Esophagus squamous epithelium (tissue), 5 donors: ENCODE measurements at places on chromosomes 6 and 20.

- no peak for DNase-seq
- no peaks in the 10 kb centered on the region for H3K36me3 ChIP-seq
- no peaks in the 10 kb centered on the region for H3K27me3 ChIP-seq
- H3K27ac ChIP-seq, result no peak overlapping the region
These were observed 413.7 kb upstream of the SULF2 start for GRCh38 chr20:48198929-48199451.

DNA sequence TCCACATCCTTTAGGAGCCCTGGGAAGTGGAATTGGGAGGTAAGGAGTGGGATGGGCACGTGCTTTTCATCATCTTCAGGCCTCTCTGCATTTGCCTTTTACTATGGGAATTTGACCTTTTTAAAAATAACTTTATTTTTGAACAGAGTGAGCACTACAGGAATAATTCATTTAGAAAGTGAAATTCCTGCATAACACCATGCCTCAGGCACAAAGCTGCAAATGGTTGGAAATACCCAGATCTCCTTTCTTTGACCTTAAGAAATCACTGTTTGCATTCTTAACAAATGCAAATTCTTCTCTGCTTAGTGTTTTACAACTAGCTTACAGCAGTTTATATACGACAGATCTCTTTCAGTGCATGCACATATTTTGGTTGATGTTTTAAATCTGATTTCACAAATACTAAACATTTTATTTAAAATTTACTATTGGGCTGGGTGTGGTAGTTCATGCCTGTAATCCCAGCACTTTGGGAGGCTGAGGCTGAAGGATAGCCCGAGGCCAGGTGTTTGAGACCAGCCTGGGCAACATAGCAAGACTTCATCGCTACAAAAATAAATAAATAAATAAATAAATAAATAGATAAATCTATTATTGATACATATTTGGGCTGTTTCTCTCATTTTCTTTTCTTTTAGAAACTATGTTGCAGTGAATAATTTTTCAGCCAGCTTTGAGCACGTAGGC is 24.5 kb downstream of the CST8 start:
- DNase-seq, result no peak
- H3K4me3 ChIP-seq, result no peak overlapping the region
- no peaks in the 10 kb centered on the region for H3K36me3 ChIP-seq
- no peak overlapping the region for H3K27ac ChIP-seq
- H3K27me3 ChIP-seq, result no peaks in the 10 kb centered on the region
- H3K4me1 ChIP-seq, result no peaks in the 10 kb centered on the region

DNA sequence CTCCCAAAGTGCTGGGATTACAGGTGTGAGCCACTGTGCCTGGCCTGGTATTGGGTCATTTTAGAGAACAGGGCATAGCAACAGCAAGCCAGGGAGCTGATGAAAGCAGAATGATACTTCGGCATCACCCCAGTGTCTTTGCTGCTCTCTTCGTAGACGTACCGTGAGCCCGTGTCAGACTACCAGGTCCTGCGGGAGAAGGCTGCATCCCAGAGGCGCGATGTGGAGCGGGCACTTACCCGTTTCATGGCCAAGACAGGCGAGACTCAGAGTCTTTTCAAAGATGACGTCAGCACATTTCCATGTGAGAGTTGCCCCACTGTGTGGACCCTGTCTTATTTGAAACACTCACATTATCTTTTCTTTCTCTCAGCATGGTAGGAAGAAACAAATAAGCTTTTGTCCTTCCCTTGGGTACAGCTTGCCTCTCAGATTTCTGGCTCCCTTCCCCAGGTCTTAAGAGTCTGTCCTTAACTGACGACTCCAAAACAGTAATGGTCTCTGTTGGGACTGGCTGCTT is 15.9 kb downstream of the TAF8 start:
- no peak overlapping the region for H3K27ac ChIP-seq
- DNase-seq, result no peak
- H3K27me3 ChIP-seq, result no peaks in the 10 kb centered on the region
- H3K4me3 ChIP-seq, result no peak overlapping the region
- H3K36me3 ChIP-seq, result peaks cover 44% of the 10 kb centered on the region
- no peaks in the 10 kb centered on the region for H3K4me1 ChIP-seq

GRCh38 chr6:120774275-120774674 is 560.0 kb downstream of the TBC1D32 start:
- no peak for DNase-seq
- H3K36me3 ChIP-seq, result no peaks in the 10 kb centered on the region
- no peaks in the 10 kb centered on the region for H3K4me1 ChIP-seq
- no peak overlapping the region for H3K4me3 ChIP-seq
- no peaks in the 10 kb centered on the region for H3K27me3 ChIP-seq
- no peak overlapping the region for H3K27ac ChIP-seq

- H3K27ac ChIP-seq, result no peak overlapping the region
- no peaks in the 10 kb centered on the region for H3K4me1 ChIP-seq
- peaks cover 4% of the 10 kb centered on the region for H3K36me3 ChIP-seq
- H3K4me3 ChIP-seq, result no peak overlapping the region
- no peak for DNase-seq
- no peaks in the 10 kb centered on the region for H3K27me3 ChIP-seq
These were observed 50.4 kb downstream of the RPP40 start for GRCh38 chr6:4953440-4953839.

- H3K27me3 ChIP-seq, result no peaks in the 10 kb centered on the region
- H3K36me3 ChIP-seq, result no peaks in the 10 kb centered on the region
- no peaks in the 10 kb centered on the region for H3K4me1 ChIP-seq
- no peak overlapping the region for H3K4me3 ChIP-seq
- DNase-seq, result no peak
These were observed 133.6 kb upstream of the CITED2 start for GRCh38 chr6:139508023-139508422.

DNA sequence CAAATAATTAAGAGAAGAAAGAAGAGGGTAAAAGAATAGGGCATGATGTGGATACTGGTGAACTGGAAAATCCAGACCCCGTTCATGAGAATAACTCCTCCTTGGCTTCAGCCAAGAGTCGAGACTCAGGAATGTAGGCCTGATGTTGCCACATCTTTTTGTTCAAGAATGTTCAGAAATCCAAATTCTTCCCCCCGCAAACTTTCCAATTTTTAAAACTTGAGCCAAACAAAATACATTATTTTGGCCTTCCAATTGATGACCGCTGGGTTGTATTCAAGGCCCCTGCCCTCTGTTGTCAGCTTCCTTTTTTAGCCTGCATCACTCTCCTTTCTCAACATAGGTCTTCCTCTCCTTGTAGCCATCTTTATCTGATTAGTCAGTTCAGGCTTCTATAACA is 106.1 kb downstream of the TNFAIP3 start:
- no peak overlapping the region for H3K4me3 ChIP-seq
- H3K4me1 ChIP-seq, result peaks cover 2% of the 10 kb centered on the region
- no peaks in the 10 kb centered on the region for H3K27me3 ChIP-seq
- H3K36me3 ChIP-seq, result no peaks in the 10 kb centered on the region
- no peak for DNase-seq
- no peak overlapping the region for H3K27ac ChIP-seq

DNA sequence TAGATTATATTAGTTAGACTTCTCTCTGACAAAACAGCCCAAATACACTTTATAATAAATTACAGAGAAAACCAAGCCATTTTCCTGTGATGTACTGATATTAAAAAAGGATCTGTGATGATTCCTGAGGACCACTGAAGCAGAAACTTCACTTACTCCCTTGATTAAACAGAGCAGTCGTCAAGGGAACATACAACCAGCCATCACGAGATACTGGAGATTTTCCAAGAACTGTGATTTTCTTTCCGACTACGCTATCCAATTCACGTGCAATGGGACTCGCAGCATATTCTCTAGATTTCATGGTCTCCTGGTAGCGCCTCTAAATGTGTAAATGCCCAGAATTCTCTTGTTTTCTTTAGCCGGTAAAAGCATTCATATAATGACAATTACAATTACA is 377.4 kb downstream of the PHF3 start:
- DNase-seq, result no peak
- no peak overlapping the region for H3K4me3 ChIP-seq
- no peaks in the 10 kb centered on the region for H3K4me1 ChIP-seq
- H3K27me3 ChIP-seq, result no peaks in the 10 kb centered on the region

- H3K27me3 ChIP-seq, result no peaks in the 10 kb centered on the region
- no peak overlapping the region for H3K27ac ChIP-seq
- no peak overlapping the region for H3K4me3 ChIP-seq
- DNase-seq, result no peak
These were observed 58.8 kb upstream of the APCDD1L start for GRCh38 chr20:58573986-58574385.

DNA sequence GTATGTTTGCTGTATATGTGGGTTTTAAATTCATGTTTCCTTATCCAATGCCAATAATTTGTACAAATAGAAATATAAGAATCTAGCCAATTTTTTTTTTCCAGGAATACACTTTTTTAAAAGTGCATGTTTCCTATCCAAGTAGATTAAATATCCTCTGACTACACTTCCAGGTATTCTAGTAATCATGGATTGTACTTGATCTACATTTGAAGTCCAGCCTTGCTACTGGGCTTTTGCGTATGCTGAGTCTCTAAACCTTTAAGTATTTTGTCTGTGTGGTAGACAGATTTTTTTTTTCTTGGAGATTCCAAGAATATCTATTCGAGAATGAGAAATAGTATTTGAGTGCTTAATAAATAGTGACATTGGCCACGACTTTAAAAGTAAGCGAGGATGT is 188.3 kb downstream of the SASH1 start:
- no peak overlapping the region for H3K4me3 ChIP-seq
- peaks cover 3% of the 10 kb centered on the region for H3K27me3 ChIP-seq
- DNase-seq, result no peak

DNA sequence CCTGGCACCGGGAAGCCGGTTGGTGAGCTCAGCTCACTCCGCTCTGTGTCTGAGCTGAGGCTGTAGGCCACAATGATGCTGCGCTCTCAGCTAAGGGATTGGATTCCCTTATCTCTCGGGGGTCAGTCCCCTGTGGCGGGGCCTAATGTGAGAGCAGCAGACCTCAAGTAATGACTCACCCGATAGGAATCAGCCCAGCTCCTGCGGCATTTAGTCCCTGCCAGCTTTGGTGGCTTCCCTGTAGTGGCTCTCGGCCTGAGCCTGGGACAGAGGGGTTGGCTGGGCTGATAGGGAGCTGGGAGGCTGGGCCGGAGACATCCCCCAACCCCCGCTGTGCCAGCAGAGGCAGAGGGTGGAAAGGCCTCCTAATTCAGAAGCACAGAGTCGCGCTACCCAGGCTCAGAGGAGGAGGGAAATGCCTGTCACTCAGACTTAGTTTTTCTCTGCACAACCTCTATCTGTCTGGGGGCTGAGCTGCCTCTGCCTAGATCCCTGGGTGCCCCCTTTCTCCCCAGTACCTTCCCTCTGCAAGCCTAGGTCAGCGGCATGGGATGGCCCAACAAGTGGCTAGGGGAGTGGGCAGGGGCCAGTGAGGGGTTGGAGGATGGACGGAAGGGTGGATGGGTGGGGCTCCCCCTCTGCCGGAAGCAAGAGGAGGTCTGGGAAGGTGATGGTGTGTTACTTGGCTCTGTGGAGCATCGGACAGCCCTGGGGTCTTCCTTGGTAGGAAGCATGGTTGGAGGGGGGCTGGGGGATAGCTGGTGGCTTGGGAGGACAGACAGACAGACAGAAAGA is 92.2 kb downstream of the CDH22 start:
- peaks cover 53% of the 10 kb centered on the region for H3K27me3 ChIP-seq
- H3K36me3 ChIP-seq, result no peaks in the 10 kb centered on the region
- DNase-seq, result no peak
- H3K4me3 ChIP-seq, result no peak overlapping the region

DNA sequence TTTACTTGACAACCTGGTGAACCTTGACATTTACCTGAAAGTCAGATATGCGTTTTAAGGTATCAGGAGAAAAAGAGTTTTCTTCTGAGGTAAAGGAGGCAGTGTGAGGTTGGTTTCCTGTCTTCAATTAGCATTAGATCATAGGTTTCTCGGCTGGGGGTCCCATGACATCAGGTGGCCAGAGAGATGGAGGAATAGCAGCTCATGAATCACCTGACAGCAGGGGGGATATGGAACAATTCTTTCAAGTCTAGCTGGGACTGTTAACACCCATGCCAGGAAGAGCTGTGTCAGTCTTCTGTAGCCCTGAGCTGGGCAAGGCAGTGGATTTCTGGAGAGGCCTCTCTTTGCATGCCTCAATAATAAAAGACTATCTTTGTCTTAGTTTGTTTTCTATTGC is 108.0 kb upstream of the TMEM170B start:
- no peaks in the 10 kb centered on the region for H3K27me3 ChIP-seq
- peaks cover 58% of the 10 kb centered on the region for H3K4me1 ChIP-seq
- no peaks in the 10 kb centered on the region for H3K36me3 ChIP-seq
- no peak overlapping the region for H3K27ac ChIP-seq
- H3K4me3 ChIP-seq, result no peak overlapping the region

DNA sequence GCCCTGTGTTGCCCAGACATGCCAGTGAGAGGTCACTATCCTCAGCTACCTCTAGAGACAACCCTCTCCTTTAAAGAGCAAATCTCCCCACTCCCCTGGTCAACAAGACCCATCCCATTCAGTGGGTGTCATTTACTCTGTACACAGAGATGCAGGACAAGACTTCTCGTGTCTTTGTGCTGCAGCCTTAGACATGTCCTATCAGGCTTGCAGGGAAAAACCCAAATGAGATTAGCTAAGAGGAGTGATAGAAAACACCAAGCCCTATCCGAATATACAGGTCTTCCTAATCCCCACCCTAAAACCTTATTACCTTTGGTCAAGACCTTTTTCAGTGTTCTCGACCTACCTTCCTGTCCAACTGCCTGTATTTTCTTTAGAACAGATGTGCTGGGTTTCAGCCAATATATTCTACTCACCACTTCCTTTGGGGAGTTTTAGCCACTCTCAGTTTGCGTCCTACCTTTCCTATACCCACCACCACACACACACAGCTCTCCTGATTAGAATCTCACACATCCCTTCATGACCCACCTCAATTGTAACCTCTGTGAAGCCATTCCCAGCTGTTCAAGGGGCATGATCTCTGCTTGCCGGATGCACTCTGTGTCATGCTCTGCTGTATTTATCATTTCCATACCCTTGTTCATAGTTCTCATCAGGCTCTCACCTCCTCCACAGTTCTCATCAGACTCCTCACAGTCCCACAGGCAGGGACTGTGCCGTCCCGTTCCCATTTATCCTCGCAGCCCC is 39.7 kb downstream of the TRAM2 start:
- no peak for DNase-seq
- peaks cover 28% of the 10 kb centered on the region for H3K4me1 ChIP-seq
- no peaks in the 10 kb centered on the region for H3K27me3 ChIP-seq
- no peak overlapping the region for H3K4me3 ChIP-seq
- H3K36me3 ChIP-seq, result peaks cover 23% of the 10 kb centered on the region
- H3K27ac ChIP-seq, result peak overlapping the region; percentile 17

DNA sequence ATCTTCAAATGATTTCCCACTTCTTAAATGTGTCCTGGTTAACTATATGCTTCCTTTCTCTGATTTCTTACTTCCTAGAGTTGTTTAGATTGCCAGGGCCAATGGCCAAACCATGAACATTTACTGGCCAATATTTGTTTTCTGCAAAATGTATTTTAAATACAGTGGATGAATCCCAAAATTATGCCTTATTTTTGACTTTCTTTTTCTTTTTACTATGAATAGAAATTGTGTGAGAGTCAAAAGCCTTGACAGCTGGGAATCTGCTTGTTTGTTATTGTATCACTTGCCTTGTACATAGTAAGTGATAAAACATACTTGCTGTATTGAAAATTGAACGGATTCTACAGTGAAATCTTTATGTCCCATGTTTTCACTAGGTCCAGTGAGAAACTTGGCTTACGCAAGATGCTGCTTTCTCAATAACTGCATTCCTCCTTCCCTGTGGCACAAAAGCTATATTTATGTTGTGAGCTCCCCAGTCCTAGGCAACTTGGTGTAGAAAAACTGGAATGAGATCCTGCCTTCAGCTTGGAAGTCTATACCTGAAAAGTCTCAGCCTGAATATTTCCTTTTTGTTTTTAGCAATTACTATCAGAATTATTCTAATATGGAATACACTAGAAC is 295.2 kb downstream of the EPHA7 start:
- H3K27me3 ChIP-seq, result no peaks in the 10 kb centered on the region
- H3K27ac ChIP-seq, result no peak overlapping the region
- H3K36me3 ChIP-seq, result no peaks in the 10 kb centered on the region
